ENCODE measurements at places on chromosomes 13 and 19.

GRCh38 chr13:99203601-99204579 is 3.2 kb downstream of the UBAC2 start:
- no peak for DNase-seq

GRCh38 chr13:50706505-50706904 is 137.0 kb downstream of the DLEU7 start:
- DNase-seq, result no peak

GRCh38 chr19:38209671-38210457 is 14.2 kb downstream of the DPF1 start:
- DNase-seq, result no peak

- no peak for DNase-seq
Measured at GRCh38 chr19:42441049-42441445, 1.7 kb downstream of the CXCL17 start.

DNA sequence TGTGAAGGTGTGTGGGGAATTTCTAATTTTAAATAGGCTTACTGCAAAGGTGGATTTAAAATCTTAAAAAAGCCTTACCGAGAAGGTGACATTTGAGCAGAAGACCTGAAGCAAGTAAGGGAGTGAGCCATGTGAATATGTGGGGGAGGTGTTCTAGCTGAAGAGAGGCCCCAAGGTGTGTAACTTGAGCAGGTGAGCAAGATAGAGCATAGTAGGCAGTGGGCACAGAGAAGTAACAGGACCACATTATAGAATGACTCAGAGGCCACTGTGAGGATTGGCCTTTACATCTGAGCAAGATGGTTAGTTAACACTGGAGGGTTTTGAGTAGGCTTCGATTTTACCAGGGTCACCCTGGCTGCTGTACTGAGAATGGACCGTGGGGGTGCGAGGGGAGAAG is 22.6 kb downstream of the TM9SF2 start:
- DNase-seq, result no peak

GRCh38 chr13:77429320-77430142 is 102.6 kb upstream of the MYCBP2 start:
- DNase-seq, result no peak

- no peak for DNase-seq
Measured at GRCh38 chr19:21839976-21840375, 4.0 kb upstream of the ZNF43 start.

DNA sequence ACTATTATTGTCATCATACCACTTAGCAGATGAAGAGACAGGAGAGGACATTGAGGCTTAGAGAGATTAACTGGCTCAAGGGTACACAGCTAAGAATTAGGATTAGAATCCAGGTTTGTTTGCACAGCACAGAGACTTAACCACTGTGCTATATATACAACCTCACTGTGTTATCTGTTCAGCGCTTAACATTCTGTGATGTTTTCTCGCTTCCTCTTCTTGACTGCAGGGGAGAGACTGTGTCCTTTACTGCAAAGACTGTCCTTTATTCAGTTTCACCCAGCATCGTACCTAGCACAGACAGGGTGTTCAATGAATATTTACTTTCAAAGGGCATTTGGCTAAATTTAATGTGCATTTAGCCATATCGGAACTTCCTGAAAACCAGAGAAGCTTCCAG is 54.9 kb upstream of the PCDH8 start:
- no peak for DNase-seq

GRCh38 chr19:34265221-34265650 is 10.9 kb downstream of the GARRE1 start:
- no peak for DNase-seq

GRCh38 chr19:50975766-50976165 is 6.4 kb upstream of the KLK6 start:
- no peak for DNase-seq

DNA sequence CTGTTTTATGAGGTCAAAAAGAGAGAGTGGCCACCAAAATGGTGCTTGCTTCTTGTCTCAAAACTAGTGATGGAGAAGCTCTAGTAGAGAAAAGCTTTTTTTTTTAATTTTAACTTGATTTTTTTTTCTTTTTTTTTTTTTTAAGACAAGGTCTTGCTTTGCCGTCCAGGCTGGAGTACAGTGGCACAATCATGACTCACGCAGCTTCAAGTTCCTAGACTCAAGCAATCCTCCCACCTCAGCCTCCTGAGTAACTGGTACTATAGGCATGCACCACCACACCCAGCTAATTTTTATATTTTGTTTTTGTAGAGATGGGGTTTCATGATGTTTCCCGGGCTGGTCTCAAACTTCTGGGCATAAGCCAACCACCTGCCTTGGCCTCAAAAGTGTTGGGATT is 279.0 kb downstream of the TBC1D4 start:
- DNase-seq, result no peak

Data from T-helper 1 cell (primary cell).